ENCODE measurements at places on chromosomes 12 and 14. TPM values are rescaled to one million over a fixed set of nuclear protein-coding genes. Genes with fewer than 3 reads are reported as not detected.

GRCh38 chr12:93007544-93007943 lies 78.4 kb upstream of the EEA1 start:
- no peaks in the 10 kb centered on the region for H3K4me1 ChIP-seq
- no peak for DNase-seq
- H3K36me3 ChIP-seq, result no peaks in the 10 kb centered on the region
- H3K4me3 ChIP-seq, result no peak overlapping the region
- H3K27ac ChIP-seq, result no peak overlapping the region

- H3K36me3 ChIP-seq, result no peaks in the 10 kb centered on the region
- H3K27me3 ChIP-seq, result no peaks in the 10 kb centered on the region
- no peak overlapping the region for H3K4me3 ChIP-seq
- DNase-seq, result no peak
Observed at GRCh38 chr14:85063747-85064146, 466.2 kb upstream of the FLRT2 start.

DNA sequence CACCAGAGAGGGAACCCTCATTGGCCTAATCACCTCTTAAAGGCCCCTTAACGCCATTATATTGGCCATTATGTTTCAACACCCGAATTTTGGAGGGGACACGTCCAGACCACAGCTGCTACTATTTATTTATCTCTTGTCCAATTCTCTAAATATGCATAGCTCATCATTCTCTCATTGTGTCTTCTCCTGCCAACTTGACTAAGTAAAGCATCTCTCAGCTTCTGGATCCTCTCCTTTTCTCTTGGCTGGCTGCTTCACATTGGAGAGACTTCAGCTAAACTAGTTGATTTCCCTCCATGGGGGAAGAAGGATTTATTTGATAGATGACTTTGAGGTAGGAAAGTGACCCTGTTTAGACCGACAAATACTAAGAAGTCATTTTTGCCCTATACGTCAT lies 120.4 kb upstream of the KRR1 start:
- no peaks in the 10 kb centered on the region for H3K27me3 ChIP-seq
- no peak overlapping the region for H3K27ac ChIP-seq
- DNase-seq, result no peak
- H3K4me3 ChIP-seq, result no peak overlapping the region

DNA sequence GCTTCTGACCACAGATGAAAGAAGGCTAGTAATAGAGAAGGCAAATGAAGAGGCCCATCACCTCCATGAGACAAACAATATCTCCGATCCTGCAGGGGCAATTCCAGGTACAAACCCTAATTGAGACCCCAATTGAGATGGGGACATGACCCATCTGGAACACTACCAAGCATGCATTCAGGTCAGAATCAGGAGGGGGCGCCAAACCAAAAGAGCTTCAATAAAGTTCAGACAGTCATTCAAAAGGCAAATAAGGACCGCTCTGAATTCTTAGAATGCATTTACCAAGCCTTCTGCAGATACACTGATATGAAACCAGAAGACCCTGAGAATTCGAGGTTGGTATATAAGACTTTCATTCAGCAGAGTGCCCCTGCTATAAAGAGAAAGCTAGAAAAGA lies 10.2 kb upstream of the EDDM3B start:
- H3K4me3 ChIP-seq, result no peak overlapping the region
- H3K27me3 ChIP-seq, result no peaks in the 10 kb centered on the region
- H3K4me1 ChIP-seq, result no peaks in the 10 kb centered on the region
- H3K36me3 ChIP-seq, result no peaks in the 10 kb centered on the region
- no peak overlapping the region for H3K27ac ChIP-seq
- no peak for DNase-seq

- peaks cover 19% of the 10 kb centered on the region for H3K4me1 ChIP-seq
- H3K27me3 ChIP-seq, result no peaks in the 10 kb centered on the region
- DNase-seq, result no peak
- no peak overlapping the region for H3K4me3 ChIP-seq
- H3K27ac ChIP-seq, result no peak overlapping the region
Observed at GRCh38 chr12:7100239-7100638, 8.0 kb upstream of the C1R start.

DNA sequence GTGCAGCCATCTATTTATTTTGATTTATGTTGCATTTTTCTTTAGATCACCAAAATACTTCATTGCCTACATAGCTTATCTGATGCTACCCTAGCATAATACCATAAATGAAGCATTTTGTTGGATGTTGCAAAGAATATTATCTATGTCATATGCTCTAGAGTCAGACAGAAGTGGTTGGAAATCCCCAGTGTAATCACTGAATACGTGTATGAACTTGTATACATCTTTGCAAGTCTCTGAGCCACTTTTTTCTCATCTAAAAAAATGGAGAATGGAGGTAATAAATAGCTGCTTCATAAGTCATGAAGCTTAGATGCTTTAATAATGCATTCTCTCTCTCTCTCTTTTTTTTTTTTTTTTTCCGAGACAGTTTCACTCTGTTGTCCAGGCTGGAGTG lies 18.5 kb downstream of the EVL start:
- H3K4me1 ChIP-seq, result peaks cover 11% of the 10 kb centered on the region
- H3K27ac ChIP-seq, result no peak overlapping the region
- peak; percentile 33 for DNase-seq
- H3K36me3 ChIP-seq, result no peaks in the 10 kb centered on the region

DNA sequence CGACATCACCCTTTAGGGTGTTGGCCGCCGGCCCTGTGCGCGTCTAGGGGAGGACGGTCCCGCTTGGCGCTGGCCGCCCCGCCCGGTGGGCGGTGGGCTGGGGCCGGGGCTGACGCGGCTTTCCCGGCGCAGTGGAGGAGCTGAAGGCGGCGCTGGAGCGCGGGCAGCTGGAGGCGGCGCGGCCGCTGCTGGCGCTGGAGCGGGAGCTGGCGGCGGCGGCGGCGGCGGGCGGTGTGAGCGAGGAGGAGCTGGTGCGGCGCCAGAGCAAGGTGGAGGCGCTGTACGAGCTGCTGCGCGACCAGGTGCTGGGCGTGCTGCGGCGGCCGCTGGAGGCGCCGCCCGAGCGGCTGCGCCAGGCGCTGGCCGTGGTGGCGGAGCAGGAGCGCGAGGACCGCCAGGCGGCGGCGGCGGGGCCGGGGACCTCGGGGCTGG lies 3.6 kb downstream of the TNFAIP2 start:
- H3K36me3 ChIP-seq, result no peaks in the 10 kb centered on the region
- H3K27me3 ChIP-seq, result no peaks in the 10 kb centered on the region
- peak; percentile 69 for DNase-seq
- peaks cover 53% of the 10 kb centered on the region for H3K4me1 ChIP-seq
- H3K27ac ChIP-seq, result no peak overlapping the region

- no peak overlapping the region for H3K4me3 ChIP-seq
- H3K27me3 ChIP-seq, result no peaks in the 10 kb centered on the region
- no peaks in the 10 kb centered on the region for H3K4me1 ChIP-seq
- H3K36me3 ChIP-seq, result no peaks in the 10 kb centered on the region
Observed at GRCh38 chr14:48970943-48971342, 615.2 kb downstream of the RPS29 start.

GRCh38 chr12:122102331-122102730 lies 23.8 kb downstream of the MLXIP start:
- H3K4me1 ChIP-seq, result peaks cover 41% of the 10 kb centered on the region
- H3K4me3 ChIP-seq, result no peak overlapping the region
- no peak overlapping the region for H3K27ac ChIP-seq
- DNase-seq, result no peak

DNA sequence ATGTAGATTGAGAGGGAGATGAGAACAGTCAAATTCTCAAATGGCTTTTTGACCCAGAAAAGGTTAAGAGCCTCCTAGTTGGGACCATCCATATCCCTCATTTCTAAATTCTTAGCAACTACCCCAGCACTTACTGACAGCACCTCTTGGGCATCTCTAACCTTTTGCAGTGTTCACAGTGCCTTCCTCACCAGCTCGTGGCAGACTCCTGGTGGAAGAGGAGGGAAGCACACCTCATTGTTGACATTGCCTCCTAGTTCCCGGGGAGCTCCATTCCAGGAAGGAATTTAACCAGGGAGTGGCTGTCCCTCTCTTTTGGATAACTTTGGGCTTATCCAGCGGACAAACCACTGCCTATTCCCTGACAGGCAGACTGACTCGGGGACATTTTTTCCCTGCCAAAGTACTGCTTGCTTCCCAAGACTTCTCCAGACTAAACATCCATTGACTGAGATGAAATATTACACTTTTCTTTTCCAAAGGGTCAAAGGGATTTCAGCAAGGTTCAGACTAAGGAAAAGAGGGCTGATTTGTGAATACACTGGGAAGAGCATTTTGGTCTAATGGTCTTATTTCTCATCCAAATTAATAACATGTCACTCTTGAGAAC lies 9.0 kb upstream of the OR6J1 start:
- H3K27ac ChIP-seq, result no peak overlapping the region
- peak; percentile 87 for DNase-seq
- H3K4me1 ChIP-seq, result peaks cover 10% of the 10 kb centered on the region
- no peaks in the 10 kb centered on the region for H3K36me3 ChIP-seq
- no peak overlapping the region for H3K4me3 ChIP-seq

GPRC5D gene
- not detected for total RNA-seq

TDRD9 gene
- 0.91 TPM for total RNA-seq

TAS2R50 gene
- total RNA-seq, result 0.86 TPM

DEPDC4 gene
- total RNA-seq, result 1.4 TPM

SOX5 gene
- total RNA-seq, result 0.98 TPM

DNA sequence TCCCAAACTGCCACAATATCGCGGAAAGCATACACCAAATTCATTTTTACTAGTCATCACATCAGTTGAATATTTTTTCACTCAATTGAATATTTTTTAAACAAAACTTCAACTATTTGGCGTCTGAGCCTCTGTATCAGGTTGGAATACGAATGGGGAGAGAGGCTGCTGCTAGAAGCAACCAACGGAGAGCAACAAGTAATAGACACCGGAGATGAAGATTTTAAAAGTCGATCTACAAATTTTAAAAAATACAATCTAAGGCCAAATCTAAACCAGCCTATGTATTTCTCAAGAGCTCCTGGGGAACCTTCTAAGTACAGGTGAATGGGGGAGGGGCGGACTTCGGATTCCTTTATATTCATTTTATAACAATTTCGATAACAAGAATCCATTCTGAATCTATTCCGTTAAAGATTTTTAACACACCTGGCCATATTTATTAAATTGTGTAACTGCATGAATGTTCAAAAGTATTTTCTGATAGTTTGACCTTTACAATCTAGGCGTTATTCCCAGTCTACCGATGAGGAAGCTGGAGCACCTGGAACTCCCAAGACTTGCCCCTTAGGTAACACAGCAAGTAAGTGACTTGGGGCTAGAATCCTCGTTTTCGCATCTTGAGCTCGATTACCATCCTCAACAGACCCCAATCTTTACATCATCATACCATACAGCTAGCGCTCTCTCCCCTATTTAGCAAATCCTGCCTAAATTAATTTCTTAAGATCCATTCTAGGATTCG lies 1.2 kb downstream of the GNPNAT1 start:
- H3K27me3 ChIP-seq, result no peaks in the 10 kb centered on the region
- DNase-seq, result peak; percentile 36
- H3K4me3 ChIP-seq, result peak overlapping the region; percentile 93
- peaks cover 13% of the 10 kb centered on the region for H3K36me3 ChIP-seq
- peaks cover 23% of the 10 kb centered on the region for H3K4me1 ChIP-seq

ATP5F1B gene
- 909 TPM for total RNA-seq

- no peak overlapping the region for H3K4me3 ChIP-seq
- no peak overlapping the region for H3K27ac ChIP-seq
- H3K36me3 ChIP-seq, result no peaks in the 10 kb centered on the region
- H3K4me1 ChIP-seq, result no peaks in the 10 kb centered on the region
- DNase-seq, result no peak
Observed at GRCh38 chr12:3743803-3744202, 9.1 kb downstream of the CRACR2A start.

- no peaks in the 10 kb centered on the region for H3K27me3 ChIP-seq
- peak overlapping the region; percentile 77 for H3K27ac ChIP-seq
- H3K36me3 ChIP-seq, result no peaks in the 10 kb centered on the region
- peak overlapping the region; percentile 82 for H3K4me3 ChIP-seq
- peaks cover 15% of the 10 kb centered on the region for H3K4me1 ChIP-seq
- peak; percentile 91 for DNase-seq
Observed at GRCh38 chr12:11648514-11649412, 711 bp upstream of the ETV6 start.

- no peaks in the 10 kb centered on the region for H3K36me3 ChIP-seq
- H3K4me3 ChIP-seq, result no peak overlapping the region
- no peaks in the 10 kb centered on the region for H3K27me3 ChIP-seq
Observed at GRCh38 chr14:80084196-80084595, 127.1 kb downstream of the DIO2 start.

DNA sequence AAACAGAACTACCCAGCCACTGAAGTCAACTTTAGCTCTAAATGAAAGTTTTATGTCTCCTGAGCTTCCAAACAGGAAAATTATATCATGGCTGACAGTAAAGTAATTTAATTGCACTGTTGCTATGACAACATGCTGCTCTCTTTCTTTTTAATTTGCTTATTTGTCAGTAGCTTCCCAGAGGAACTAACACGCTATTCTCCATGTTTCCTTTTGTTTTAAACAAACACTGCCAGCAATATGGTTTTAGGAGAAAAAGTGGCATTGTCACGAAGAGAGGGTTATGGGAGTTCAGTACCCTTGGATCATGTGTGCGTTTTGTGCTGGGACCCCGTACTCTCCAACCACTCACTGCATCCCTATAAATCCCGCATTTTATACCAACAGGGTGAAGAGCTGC lies 1.9 kb downstream of the FOXN3 start:
- H3K4me3 ChIP-seq, result peak overlapping the region; percentile 90
- H3K27ac ChIP-seq, result peak overlapping the region; percentile 82
- peaks cover 20% of the 10 kb centered on the region for H3K4me1 ChIP-seq

DNA sequence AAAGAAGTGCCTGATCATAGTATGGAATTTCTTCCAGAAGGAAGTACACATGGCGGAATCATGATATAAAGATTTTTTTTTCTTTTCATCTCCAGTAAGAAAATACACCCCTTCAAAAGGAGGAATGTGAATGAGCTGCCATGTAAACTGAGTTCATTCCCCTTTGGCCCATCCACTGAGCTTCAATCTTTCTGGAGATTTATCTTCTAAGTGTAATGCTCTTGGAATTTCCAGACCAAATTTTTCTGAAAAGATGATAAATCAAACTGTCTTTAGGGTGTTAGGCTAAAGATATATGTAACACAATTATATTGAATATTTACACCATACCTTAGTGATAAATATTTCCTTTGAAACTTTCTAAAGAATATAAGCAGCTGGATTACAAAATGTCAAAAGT lies 5.2 kb downstream of the DCN start:
- H3K4me1 ChIP-seq, result no peaks in the 10 kb centered on the region
- peaks cover 41% of the 10 kb centered on the region for H3K27me3 ChIP-seq
- H3K4me3 ChIP-seq, result no peak overlapping the region
